Gastrocnemius medialis (tissue), 4 donors: ENCODE measurements at places on chromosomes 5 and 9. TPM values are rescaled to one million over a fixed set of nuclear protein-coding genes. Genes with fewer than 3 reads are reported as not detected.

The HAVCR1 gene
- not detected for total RNA-seq

The TEK gene
- 8.6 TPM for total RNA-seq

The GRIA1 gene
- total RNA-seq, result not detected

The GLDC gene
- 0.49 TPM for total RNA-seq

The PNPLA7 gene
- 10.5 TPM for total RNA-seq

The RPP25L gene
- total RNA-seq, result 53.7 TPM

The IFNB1 gene
- not detected for total RNA-seq

The NR6A1 gene
- 2.1 TPM for total RNA-seq

GRCh38 chr9:37675661-37676060, 24.9 kb downstream of the FRMPD1 start:
- H3K27ac ChIP-seq, result peak overlapping the region; percentile 77
- H3K36me3 ChIP-seq, result no peaks in the 10 kb centered on the region
- DNase-seq, result no peak
- H3K27me3 ChIP-seq, result no peaks in the 10 kb centered on the region

GRCh38 chr9:125950880-125951471, 203.8 kb downstream of the PBX3 start:
- no peaks in the 10 kb centered on the region for H3K4me1 ChIP-seq
- H3K36me3 ChIP-seq, result no peaks in the 10 kb centered on the region
- H3K4me3 ChIP-seq, result no peak overlapping the region
- H3K27me3 ChIP-seq, result no peaks in the 10 kb centered on the region

DNA sequence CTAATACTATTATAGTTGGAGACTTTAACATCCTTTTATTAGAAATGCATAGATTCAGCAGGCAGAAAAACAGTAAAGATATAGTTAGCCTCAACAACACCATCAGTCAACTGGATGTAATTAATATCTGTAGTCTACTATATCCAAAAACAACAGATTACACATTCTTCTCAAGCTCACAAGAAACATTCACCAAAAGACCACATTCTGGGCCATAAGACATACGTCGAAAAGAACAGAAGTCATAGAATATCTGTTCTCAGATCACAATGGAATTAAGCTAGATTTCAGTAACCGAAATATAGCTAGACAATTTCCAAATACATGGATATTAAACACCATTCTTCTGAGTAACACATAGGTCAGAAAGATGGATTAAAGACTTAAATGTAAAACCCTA, 336.6 kb upstream of the RPS23 start:
- no peaks in the 10 kb centered on the region for H3K27me3 ChIP-seq
- no peak overlapping the region for H3K27ac ChIP-seq
- DNase-seq, result no peak

- H3K4me3 ChIP-seq, result no peak overlapping the region
- no peaks in the 10 kb centered on the region for H3K27me3 ChIP-seq
- no peak overlapping the region for H3K27ac ChIP-seq
- H3K4me1 ChIP-seq, result peaks cover 16% of the 10 kb centered on the region
- DNase-seq, result no peak
Measured at GRCh38 chr9:134291961-134292871, 34.0 kb upstream of the RXRA start.

- H3K4me3 ChIP-seq, result no peak overlapping the region
- no peaks in the 10 kb centered on the region for H3K36me3 ChIP-seq
- no peaks in the 10 kb centered on the region for H3K27me3 ChIP-seq
- DNase-seq, result no peak
- H3K4me1 ChIP-seq, result no peaks in the 10 kb centered on the region
- H3K27ac ChIP-seq, result no peak overlapping the region
Measured at GRCh38 chr5:138737494-138738265, 15.5 kb upstream of the CTNNA1 start.

DNA sequence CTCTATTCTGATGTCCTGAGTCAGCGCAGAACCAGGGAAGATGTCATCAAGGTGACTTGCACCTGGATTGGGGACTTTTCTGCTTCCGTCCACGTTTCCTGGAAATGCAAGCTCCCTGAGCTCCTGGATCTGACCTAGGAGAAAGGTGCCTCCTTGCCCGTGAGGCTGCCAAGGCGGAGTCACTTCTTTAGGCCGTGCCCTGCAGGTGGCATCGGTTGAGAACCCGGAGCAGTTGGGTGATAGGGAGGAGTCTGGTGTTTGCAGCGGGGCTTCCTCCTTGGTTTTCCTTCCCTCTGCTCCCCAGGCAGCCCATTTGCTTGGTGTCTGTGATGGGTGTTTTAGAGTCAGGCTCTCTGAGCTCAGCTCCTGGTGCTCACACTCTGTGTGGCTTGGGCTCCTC, 15.2 kb downstream of the NANS start:
- H3K27me3 ChIP-seq, result no peaks in the 10 kb centered on the region
- no peaks in the 10 kb centered on the region for H3K36me3 ChIP-seq
- no peak overlapping the region for H3K27ac ChIP-seq
- no peak for DNase-seq
- no peak overlapping the region for H3K4me3 ChIP-seq

DNA sequence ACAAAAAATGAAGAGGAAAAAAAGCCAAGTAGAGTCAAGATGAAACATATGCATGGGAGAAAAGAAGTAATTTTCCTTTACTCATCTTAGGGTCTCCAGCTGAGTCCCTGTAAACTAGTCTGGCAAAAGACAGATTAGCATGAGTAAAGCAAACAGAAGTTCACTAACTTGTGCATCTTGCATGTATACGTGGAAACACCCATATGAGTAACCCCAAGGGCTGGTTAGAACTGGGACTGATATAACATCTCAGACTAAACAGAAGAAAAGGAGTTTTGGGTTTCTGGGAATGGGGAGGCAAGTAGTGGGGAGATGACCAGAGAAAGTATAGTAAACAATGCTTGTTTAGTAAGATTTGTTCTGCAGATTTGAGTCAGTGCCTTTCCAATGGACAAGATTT, 20.1 kb upstream of the GLDC start:
- no peak overlapping the region for H3K4me3 ChIP-seq

- no peaks in the 10 kb centered on the region for H3K36me3 ChIP-seq
- no peaks in the 10 kb centered on the region for H3K27me3 ChIP-seq
- DNase-seq, result peak; percentile 34
- peaks cover 20% of the 10 kb centered on the region for H3K4me1 ChIP-seq
- no peak overlapping the region for H3K27ac ChIP-seq
Measured at GRCh38 chr5:142981886-142982820, 212.0 kb downstream of the ARHGAP26 start.

- H3K4me1 ChIP-seq, result no peaks in the 10 kb centered on the region
- H3K4me3 ChIP-seq, result no peak overlapping the region
- H3K27me3 ChIP-seq, result no peaks in the 10 kb centered on the region
- no peak overlapping the region for H3K27ac ChIP-seq
- DNase-seq, result no peak
Measured at GRCh38 chr9:12681620-12682019, 11.6 kb upstream of the TYRP1 start.

DNA sequence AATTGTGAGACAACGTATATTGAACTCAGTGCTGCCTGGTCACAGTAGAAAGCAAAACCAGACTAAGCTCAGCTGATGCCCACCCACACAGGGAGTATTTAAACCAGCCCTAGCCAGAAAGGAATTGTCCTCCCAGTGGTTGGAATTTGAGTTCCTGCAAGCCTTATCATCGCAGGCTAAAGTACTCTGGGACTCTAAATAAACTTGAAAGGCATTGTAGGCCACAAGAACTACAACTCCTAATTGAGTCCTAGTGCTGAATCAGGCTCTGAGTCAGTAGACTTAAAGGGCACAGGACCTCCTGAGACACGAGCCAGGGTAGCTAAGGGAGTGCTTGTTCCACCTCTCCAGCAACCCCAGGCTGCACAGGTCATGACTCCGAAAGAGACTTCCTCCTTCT, 171.4 kb downstream of the MCTP1 start:
- no peaks in the 10 kb centered on the region for H3K27me3 ChIP-seq
- no peak overlapping the region for H3K4me3 ChIP-seq
- H3K27ac ChIP-seq, result no peak overlapping the region
- no peaks in the 10 kb centered on the region for H3K36me3 ChIP-seq
- no peak for DNase-seq

DNA sequence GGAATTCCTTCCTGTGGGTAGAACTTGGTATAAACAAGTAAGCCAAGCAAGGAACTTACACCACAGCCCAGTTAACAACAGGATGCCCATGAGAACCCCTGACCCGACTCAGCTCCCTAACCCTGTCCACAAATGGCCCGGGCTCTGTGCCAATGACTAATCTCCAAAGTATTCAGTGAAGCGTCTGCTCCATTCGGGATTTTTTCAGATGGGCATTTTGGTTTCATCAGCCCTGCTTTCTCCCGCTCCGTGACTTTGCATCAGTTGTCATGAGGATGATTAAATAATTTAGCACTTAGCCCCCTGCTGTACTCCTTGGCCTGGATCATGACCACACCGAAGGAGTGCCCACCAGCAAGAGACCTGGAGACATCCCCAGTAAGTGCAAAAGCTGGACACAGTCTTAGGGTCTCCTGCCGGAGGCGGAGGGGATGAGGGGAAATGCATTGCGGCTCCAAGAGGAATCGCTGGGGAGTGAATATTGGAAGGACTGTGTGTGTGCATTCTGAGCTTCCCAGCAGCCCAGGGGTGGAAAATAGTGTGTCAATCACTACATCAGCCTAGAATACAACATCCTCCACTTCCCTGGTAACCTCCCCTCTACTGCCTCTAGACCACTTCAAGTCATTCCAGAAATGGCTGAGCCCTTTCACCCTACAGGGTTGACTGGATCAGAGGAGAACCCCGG, 41.4 kb upstream of the DNAH5 start:
- H3K4me1 ChIP-seq, result no peaks in the 10 kb centered on the region
- H3K27me3 ChIP-seq, result no peaks in the 10 kb centered on the region
- no peak overlapping the region for H3K4me3 ChIP-seq
- H3K36me3 ChIP-seq, result no peaks in the 10 kb centered on the region
- no peak overlapping the region for H3K27ac ChIP-seq

DNA sequence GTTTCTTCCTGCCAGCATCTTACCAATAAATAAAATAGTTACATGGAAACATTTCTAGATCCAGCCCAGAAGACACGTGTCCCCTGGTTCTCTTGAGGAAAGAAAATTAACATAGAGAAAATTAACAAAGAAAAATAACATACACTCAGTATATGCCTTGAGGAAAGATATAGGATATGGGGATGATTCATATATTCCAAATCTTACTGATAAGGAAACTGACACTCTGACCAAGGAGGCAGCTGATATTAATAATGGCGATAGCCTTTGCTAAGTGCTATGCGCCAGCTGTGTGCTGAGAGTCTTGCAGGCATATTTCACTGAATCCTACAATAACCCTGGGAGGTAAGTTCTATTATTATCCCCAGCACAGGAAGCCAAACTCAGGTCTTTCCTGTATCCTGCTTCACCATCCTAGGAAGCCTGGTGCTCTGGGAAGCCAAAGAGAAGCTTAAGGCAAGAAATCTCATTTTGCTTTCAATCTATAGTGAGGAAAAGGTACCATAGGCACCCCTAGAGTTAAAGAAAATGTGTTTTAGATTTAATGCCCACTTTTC, 302.7 kb upstream of the NREP start:
- H3K4me3 ChIP-seq, result no peak overlapping the region
- no peak for DNase-seq
- H3K27me3 ChIP-seq, result no peaks in the 10 kb centered on the region
- no peaks in the 10 kb centered on the region for H3K4me1 ChIP-seq

- peak overlapping the region; percentile 94 for H3K27ac ChIP-seq
- H3K27me3 ChIP-seq, result no peaks in the 10 kb centered on the region
- no peak for DNase-seq
- H3K4me1 ChIP-seq, result peaks cover 59% of the 10 kb centered on the region
- H3K4me3 ChIP-seq, result no peak overlapping the region
- H3K36me3 ChIP-seq, result no peaks in the 10 kb centered on the region
Measured at GRCh38 chr5:149157330-149157729, 16.0 kb downstream of the ABLIM3 start.

GRCh38 chr5:172497591-172498255, 43.4 kb upstream of the SH3PXD2B start:
- peak overlapping the region; percentile 63 for H3K27ac ChIP-seq
- H3K4me3 ChIP-seq, result no peak overlapping the region
- peaks cover 5% of the 10 kb centered on the region for H3K4me1 ChIP-seq
- DNase-seq, result no peak
- no peaks in the 10 kb centered on the region for H3K27me3 ChIP-seq

DNA sequence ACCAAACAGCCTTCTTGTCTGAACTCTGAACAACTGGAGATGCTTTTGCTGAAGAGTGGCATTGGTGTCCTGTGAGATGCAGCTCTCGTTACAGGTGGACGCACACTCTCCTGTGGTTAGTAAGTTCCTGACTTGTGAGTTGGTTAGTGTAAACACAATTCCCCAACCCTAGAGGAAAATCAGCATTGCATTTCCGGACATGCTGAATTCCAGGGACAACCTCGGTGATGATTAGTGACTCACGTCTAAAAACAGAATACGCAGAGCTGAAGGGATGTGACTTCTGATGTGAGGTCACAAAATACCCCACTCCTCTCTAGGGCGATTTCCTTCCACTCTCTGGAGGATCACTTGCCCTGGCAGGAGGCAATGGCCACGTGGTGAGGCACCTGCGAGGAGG, 5.0 kb downstream of the OR2V2 start:
- H3K27me3 ChIP-seq, result peaks cover 4% of the 10 kb centered on the region
- no peak overlapping the region for H3K4me3 ChIP-seq
- no peaks in the 10 kb centered on the region for H3K36me3 ChIP-seq
- no peak overlapping the region for H3K27ac ChIP-seq
- no peaks in the 10 kb centered on the region for H3K4me1 ChIP-seq
- DNase-seq, result no peak
